NCI-H2081 (cell line): ENCODE measurements at places on chromosomes 6 and 20.

DNA sequence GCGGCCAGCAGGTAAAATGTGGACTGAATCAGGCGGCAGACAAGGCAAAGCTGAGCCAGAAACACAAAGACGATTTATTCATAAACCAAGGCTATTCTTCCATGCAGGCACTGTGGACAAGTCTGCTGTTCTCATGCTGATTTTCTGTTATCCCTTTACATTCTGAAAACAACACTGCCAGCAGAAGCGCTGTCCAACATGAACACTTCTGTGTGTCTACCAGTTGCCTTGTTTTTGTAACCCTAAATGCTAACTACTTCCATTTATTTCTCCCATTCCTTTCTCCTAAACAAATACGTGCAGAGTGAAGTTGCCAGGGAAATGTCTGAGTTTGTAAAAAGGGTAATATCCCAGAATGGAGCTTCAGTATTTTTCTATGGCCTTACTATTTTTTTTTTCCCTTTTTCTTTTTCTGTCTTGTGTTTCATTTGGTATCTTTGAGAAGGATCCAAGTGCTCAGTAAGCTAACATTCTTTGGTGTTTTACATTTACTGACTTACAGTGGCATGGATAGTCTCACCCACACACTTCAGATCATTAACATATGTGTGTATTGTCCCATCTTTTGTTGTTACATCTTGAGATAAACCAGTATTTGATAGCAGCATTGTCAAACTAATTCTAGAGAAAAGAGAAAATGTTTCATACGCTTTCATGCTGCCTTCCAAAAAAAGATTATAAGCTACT is 1308.9 kb upstream of the MAP3K7 start:
- DNase-seq = no peak

DNA sequence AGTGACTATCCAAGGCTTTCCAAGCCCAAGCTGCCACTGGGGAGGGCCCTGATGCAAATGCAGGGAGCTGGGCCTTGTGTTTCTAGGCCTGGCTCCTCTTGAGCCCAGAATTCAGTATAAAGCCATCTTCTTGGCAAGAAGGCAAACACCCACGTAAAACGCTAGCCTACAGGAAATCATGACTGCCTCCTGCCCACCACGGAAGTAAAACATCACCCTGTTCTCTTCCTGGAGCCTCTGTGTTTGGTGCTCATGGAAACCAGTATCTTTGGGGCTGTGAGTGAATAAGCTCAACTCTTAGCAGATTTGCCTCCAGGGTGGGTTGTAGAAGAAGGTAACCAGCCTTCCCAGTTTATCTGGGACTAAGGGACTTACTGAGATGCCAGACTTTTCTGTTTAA is 271.0 kb downstream of the ZNF217 start:
- no peak for DNase-seq

- no peak for DNase-seq
Measured at GRCh38 chr20:469746-470490, 7.6 kb upstream of the TBC1D20 start.

GRCh38 chr6:54085047-54085446 is 26.2 kb upstream of the MLIP start:
- no peak for DNase-seq

- DNase-seq = no peak
Measured at GRCh38 chr20:21505161-21505809, 8.6 kb downstream of the NKX2-2 start.

- DNase-seq = peak; percentile 43
Measured at GRCh38 chr6:148342350-148343046, at the start of gene SASH1. Gene SASH1 (plus strand): TSS chr6:148342838. CDS start chr6:148343068, 230 bp downstream.

- no peak for DNase-seq
Measured at GRCh38 chr6:111231090-111231459, 143.8 kb downstream of the SLC16A10 start.

- DNase-seq = peak; percentile 17
Measured at GRCh38 chr6:169824021-169824420, 72.6 kb downstream of the ERMARD start.

DNA sequence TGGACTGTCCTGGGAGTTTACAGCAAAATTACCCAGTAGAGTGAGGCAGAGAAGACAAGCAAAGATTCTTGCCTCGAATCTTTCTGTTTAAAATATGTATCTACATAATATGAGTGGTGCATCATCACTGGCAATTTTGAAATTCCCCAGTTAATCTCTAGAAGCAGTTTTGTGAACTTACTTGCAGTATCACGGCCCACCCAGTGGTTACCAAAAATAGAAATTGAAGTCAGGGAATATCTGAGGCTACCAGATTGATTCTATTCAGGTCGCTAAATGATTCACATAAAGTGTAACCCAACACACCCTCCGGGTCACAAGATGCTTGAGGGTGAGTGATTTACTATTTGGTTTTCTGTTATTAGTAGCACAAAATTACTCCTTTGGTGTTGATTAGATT is 111.9 kb downstream of the PPP1R14C start:
- DNase-seq = no peak

GRCh38 chr20:50413088-50413500 is 97.1 kb upstream of the PTPN1 start:
- no peak for DNase-seq

GRCh38 chr6:130223508-130223907 is 757 bp upstream of the SAMD3 start:
- no peak for DNase-seq

- no peak for DNase-seq
Measured at GRCh38 chr6:129368076-129368475, 341.9 kb downstream of the ARHGAP18 start.

- DNase-seq = no peak
Measured at GRCh38 chr6:113433335-113433991, 423.7 kb upstream of the MARCKS start.

DNA sequence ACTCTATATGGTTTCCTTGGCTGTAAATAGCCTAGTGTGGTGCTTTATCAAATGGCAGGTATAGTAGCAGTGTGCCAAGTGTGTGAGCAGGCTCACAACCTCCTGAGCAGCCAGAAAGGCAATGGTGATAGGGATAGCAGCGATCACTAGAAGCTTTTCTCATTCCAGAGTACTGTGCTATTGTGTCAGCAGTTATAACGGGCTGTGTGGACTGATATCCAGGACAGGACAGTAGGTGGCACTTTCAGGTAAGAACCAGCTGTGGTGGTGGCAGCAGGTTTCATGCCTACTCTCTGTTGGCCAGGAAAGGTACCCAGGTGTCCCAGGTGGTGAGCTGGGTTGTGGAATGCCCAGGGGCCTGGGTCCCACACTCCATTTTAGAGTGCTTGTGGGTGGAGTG is 448.8 kb upstream of the BTBD3 start:
- DNase-seq = no peak

GRCh38 chr6:142833054-142833453 is 111.9 kb downstream of the HIVEP2 start:
- no peak for DNase-seq

- DNase-seq = no peak
Measured at GRCh38 chr6:80022803-80023202, 18.4 kb downstream of the TTK start.

- DNase-seq = no peak
Measured at GRCh38 chr20:58716476-58717277, 24.1 kb downstream of the NPEPL1 start.

DNA sequence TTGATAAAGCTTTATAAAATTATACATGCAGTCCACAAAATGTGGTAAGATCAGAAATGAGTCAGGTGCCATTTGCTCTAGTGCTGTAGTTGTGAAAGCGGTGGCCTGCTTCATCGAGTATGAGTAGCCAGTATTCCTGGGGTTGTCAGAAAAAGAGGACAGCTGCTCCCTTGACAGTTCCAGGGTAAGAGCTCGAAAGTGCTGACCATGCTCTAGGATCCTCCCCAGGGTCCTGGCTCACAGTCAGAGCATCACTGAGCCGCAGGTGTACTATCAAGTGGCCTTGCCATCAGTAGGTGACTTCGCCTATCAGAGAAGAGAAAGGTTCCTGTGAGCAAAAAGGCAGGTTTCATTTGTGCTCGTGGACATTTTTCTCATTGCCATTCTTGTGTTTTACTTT is 3.6 kb downstream of the BTBD3 start:
- DNase-seq = peak; percentile 68

- no peak for DNase-seq
Measured at GRCh38 chr6:106518748-106519147, 110.5 kb downstream of the RTN4IP1 start.

GRCh38 chr6:38067263-38067980 is 247.9 kb downstream of the ZFAND3 start:
- no peak for DNase-seq
